ENCODE measurements at places on chromosomes 1 and 21. TPM values are rescaled to one million over a fixed set of nuclear protein-coding genes. Genes with fewer than 3 reads are reported as not detected.

DNA sequence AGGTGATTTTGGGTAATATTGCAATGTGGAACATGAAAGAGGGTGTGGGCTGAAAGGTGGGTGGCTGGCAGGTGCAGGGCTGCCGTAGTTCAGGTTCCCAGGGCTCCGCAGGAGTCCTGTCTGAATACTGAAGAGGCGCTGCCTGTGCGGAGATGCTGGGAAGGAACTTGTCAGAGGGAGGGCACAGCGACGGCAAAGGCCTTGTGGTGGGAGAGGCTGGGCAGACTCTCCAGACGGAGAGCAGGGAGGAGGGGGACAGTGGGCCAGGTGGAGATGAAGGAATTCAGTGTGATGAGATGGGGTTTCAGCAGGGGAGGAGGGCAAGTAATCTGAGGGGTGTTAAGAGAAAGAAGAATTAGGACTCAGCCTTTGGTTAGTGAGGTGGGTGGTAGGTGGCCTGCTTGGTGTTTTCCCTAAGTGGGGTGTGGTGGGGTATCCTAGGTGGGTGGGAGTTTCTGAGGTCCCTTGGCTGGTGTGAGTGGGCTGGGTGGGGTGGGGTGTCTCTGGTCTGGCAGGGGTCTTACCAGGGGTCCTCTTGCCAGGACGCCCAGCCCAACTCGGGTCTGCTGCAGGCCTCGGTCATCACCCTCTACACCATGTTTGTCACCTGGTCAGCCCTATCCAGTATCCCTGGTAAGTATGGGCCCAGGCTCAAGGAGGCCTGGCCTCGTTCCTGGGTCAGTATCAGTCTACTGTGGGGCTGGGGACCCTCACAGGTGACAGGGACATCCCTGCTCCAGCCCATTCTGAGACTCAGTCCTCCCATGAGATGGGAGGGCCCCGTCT is 15.6 kb downstream of the SERINC2 start:
- no peaks in the 10 kb centered on the region for H3K36me3 ChIP-seq
- no peaks in the 10 kb centered on the region for H3K4me1 ChIP-seq
- no peak overlapping the region for H3K4me3 ChIP-seq
- H3K27ac ChIP-seq, result no peak overlapping the region
- no peak for DNase-seq

- H3K27ac ChIP-seq, result no peak overlapping the region
- H3K36me3 ChIP-seq, result no peaks in the 10 kb centered on the region
- DNase-seq, result no peak
- H3K4me3 ChIP-seq, result no peak overlapping the region
- peaks cover 2% of the 10 kb centered on the region for H3K27me3 ChIP-seq
- no peaks in the 10 kb centered on the region for H3K4me1 ChIP-seq
Measured at GRCh38 chr1:240652549-240652948, 40.6 kb upstream of the GREM2 start.

- H3K4me3 ChIP-seq, result peak overlapping the region; percentile 18
- no peaks in the 10 kb centered on the region for H3K36me3 ChIP-seq
- DNase-seq, result peak; percentile 94
- H3K4me1 ChIP-seq, result peaks cover 42% of the 10 kb centered on the region
- H3K27me3 ChIP-seq, result no peaks in the 10 kb centered on the region
Measured at GRCh38 chr1:150560576-150561253, 11.5 kb downstream of the ADAMTSL4 start.

DNA sequence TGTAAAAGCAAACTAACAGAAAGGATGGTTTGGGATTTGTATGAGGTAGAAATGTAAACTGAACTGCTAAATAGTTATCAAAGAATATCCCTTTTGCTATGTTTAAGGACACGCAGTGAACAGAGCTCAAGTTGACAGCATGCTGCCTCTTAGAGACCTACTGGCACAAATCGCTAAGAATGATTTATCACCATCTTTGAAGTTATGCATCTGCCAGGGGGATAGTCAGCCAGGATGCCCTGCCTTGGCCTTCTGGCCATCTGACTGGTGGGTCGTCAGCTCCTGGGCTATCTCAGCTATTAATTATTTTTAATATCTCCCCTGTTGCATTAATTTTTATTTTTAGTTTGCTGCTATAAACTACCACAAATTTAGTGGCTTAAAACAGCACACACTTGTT is 334.8 kb upstream of the KAZN start:
- no peak overlapping the region for H3K4me3 ChIP-seq
- H3K4me1 ChIP-seq, result no peaks in the 10 kb centered on the region
- no peak for DNase-seq
- no peaks in the 10 kb centered on the region for H3K36me3 ChIP-seq
- H3K27ac ChIP-seq, result no peak overlapping the region

GRCh38 chr21:44831227-44831860 is 13.5 kb upstream of the SUMO3 start:
- H3K36me3 ChIP-seq, result no peaks in the 10 kb centered on the region
- H3K27ac ChIP-seq, result no peak overlapping the region
- no peak for DNase-seq
- no peaks in the 10 kb centered on the region for H3K27me3 ChIP-seq
- H3K4me1 ChIP-seq, result no peaks in the 10 kb centered on the region

DNA sequence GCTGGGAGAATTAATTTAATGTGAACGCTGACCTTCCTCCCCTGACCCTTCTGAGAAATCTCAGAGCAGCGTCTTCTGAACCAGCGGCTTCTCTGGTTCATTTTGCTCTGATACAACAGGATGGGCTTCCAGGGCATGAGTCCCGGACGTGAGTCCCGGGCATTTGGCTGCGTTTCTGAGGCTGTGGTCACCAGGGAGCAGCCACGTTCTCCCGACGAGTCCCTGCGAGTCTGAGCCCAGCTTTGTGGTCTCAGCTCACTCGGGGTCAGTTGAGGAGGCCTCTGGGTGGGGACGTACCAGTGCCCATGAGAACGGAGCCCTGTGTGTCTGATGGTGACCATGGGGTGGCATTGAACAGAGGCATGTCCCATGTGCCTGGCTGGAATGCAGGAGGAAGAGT is 17.7 kb upstream of the OBSCN start:
- DNase-seq, result no peak
- no peak overlapping the region for H3K27ac ChIP-seq
- no peaks in the 10 kb centered on the region for H3K27me3 ChIP-seq
- H3K4me3 ChIP-seq, result no peak overlapping the region
- H3K4me1 ChIP-seq, result no peaks in the 10 kb centered on the region
- H3K36me3 ChIP-seq, result no peaks in the 10 kb centered on the region

GRCh38 chr1:182803846-182804245 is 14.3 kb downstream of the NPL start:
- DNase-seq, result no peak
- H3K27ac ChIP-seq, result no peak overlapping the region
- H3K4me3 ChIP-seq, result no peak overlapping the region
- no peaks in the 10 kb centered on the region for H3K27me3 ChIP-seq
- no peaks in the 10 kb centered on the region for H3K4me1 ChIP-seq

Gene USP21
- 44.7 TPM for polyA plus RNA-seq

Gene CD84
- 0.74 TPM for polyA plus RNA-seq

Gene CALML6
- 1.3 TPM for polyA plus RNA-seq
